ENCODE measurements at places on chromosomes 5 and 9. TPM values are rescaled to one million over a fixed set of nuclear protein-coding genes. Genes with fewer than 3 reads are reported as not detected.

GRCh38 chr5:122126756-122127321 lies 2.5 kb upstream of the ZNF474 start:
- no peak for DNase-seq

GRCh38 chr5:96911139-96911538 lies 24.7 kb upstream of the LNPEP start:
- DNase-seq, result no peak

- no peak for DNase-seq
Measured at GRCh38 chr9:113501129-113501686, 37.7 kb downstream of the RGS3 start.

Gene ST8SIA4
- total RNA-seq, result 42.6 TPM

DNA sequence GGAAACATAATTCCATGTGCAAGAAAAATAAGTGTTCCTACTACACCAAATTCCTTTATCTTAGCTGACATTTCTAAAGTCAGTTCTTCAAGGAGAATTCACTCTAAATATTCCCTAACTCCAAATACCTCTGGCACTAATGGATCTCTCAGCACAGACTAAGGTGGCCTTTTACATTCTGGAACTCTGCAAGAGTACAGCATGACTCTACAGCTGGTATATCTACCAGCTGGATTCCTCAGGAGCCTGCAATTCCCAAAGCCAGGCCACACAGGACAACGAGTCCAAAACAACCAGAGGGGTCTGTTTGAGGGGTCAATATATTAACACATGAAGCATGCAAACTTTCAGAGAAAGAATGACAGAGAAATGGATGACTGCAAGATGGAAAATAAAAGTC lies 27.2 kb downstream of the TMEM245 start:
- no peak for DNase-seq

DNA sequence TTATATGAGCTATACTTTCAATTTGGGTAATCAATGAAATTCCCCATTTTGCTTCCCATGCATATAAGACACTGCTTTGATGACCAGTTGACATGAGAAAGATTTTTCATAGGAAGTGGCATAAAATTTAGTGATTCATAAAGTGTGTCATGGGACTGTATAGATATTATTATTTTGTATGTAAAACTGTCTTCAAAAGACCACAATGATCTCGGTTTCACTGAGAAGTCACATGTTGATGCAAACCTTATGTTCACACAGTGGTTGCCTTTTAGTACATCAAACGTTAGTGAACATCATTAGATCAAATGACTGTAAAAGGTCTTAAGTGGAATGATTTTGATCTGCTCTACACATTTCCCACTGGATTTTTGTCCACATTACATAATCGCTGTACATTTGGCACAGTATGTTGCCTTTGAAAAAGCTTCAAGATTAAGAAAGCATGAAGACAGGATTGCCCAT lies 349.2 kb upstream of the MEF2C start:
- DNase-seq, result no peak

GRCh38 chr5:37803487-37803886 lies 36.4 kb downstream of the GDNF start:
- DNase-seq, result no peak

GRCh38 chr5:124806373-124807077 lies 60.1 kb upstream of the ZNF608 start:
- no peak for DNase-seq

- no peak for DNase-seq
Measured at GRCh38 chr5:147426640-147427327, 83.1 kb downstream of the DPYSL3 start.

Gene SOWAHA
- not detected for total RNA-seq

Measured in B cell (primary cell).